ENCODE measurements at places on chromosomes 13 and 19.
A peak's percentile ranks its signal among the peaks of the same experiment; 100 is the strongest.

GRCh38 chr13:51765142-51765515 is 38.8 kb downstream of the DHRS12 start:
- DNase-seq: no peak

DNA sequence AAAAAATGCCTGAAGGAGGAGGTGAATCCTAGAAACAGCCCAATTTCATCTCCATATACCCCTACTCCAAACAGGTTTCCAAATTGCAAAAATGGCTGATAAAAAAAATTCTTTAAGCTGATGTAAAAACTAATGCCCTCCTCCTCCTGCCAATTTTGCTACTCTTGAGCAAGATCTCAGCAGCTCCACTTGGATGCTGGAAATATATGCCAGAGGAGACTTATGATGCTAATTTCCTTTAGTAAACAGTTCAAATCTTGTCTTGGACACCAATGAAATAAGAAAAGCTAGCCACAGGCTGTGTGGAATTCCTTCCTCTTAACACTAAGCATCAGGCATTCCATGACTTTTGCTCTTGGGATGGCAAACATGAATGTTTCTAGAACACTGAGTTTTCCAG is 67.5 kb downstream of the INSR start:
- DNase-seq: no peak

GRCh38 chr19:17450264-17451075 is 2.0 kb upstream of the TMEM221 start:
- peak; percentile 15 for DNase-seq

DNA sequence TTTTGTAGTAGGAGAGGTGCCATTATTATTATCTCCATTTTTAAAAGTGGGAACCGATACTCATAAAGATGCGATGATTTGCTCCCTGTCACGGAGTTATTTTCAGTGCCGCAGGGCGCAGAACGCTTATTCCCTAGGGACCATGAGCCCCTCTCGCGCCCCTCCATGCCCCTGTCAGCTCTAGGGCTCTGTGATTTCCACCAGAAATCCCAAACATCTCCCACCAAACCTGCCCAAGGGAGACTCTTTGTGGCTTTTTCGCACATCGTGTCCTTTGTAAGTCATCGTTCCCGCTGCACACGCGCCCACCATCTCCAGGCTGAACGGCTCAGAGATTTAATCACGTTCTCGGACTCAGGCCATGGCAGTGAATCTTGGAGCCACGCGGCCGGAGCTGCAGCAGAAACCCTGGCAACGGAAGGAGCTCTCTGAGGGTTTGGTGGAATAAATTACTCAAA is 105.1 kb downstream of the DNAJC15 start:
- DNase-seq: no peak

- DNase-seq: no peak
These were observed 533.7 kb downstream of the LIG4 start for GRCh38 chr13:107681600-107681999.

GRCh38 chr13:34277936-34278335 is 460.0 kb downstream of the RFC3 start:
- peak; percentile 8 for DNase-seq

GRCh38 chr13:24927810-24928404 is 163.9 kb downstream of the RNF17 start:
- no peak for DNase-seq

GRCh38 chr13:63938851-63939250 is 2523.2 kb upstream of the PCDH20 start:
- no peak for DNase-seq

DNA sequence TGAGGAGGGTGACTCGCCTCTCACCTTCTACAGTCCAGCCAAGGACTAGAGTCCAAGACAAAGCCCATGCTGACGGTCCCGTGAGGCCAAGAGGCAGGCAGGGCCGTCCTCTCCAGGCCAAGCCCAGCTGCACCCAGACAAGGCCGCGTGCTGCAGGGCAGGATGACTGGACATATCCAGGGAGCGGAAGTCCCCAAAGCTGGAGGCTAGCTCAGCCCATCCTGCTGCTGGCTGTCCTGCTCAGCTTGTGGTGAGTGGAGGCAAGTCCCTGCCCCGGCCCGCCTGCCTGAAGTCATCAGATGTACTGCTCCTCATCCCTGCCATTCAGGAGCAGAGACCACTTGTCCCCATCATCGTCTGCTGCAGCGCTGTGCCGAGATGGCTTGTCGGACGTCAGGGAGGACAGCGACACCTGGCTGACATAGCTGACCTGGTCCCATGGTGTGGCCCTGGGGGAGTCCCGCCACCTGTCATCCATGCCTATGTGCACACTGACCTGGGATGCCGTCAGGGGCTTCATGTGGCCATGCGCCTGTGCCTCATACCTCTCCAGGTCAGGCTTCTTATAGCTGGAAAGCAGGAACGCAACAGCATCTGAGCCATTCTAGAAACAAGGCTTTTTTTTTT is 72.8 kb downstream of the CCDC70 start:
- DNase-seq: no peak

- no peak for DNase-seq
These were observed 74.7 kb downstream of the SPACA7 start for GRCh38 chr13:112450904-112451240.

DNA sequence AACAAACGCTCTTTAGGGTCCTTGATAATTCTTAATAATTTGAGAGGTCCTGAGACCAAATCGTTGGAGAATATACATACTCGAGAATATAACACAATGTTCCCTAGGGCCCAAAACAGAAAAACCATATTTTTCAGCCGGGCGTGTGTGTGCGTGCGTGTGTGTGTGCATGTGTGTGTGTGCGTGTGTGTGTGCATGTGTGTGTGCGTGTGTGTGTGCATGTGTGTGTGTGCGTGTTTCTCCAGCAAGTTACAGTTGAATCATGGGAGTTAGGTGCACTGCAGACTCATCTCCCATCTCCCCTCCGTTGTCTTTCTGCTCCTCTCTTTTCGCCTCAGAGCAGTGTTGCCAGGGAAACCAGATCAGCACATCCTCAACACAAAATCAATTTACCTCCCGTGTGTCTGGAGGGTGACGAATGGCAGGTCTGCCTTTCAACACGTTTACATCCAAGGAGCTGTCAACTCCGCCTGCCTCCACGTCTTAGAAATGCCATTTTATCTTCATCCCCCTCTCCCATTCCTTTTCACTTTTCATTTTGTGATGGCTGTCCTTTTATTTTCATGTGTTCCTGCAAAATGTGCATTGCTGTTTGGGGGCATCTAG is 8.3 kb upstream of the PNMA8B start:
- no peak for DNase-seq

DNA sequence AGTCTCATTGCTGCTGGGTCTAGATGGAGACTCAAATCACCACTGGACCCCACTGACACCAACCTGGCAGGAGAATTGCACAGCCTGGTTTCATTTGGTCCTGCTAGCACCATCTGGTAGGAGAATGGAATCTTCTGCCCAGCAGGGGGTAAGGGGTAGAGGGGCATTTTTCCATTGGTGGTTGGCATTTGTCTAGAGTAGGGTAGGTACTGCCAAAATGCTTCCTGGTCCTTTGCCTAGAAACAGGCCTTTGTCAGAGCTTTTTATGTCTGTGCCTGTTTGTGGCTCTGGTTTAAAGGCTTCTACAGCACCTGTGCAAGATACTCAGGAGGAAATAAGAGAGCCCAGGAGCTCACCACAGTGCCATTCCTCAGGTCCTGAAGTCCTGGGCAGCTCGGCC is 121.3 kb downstream of the KCTD12 start:
- no peak for DNase-seq

DNA sequence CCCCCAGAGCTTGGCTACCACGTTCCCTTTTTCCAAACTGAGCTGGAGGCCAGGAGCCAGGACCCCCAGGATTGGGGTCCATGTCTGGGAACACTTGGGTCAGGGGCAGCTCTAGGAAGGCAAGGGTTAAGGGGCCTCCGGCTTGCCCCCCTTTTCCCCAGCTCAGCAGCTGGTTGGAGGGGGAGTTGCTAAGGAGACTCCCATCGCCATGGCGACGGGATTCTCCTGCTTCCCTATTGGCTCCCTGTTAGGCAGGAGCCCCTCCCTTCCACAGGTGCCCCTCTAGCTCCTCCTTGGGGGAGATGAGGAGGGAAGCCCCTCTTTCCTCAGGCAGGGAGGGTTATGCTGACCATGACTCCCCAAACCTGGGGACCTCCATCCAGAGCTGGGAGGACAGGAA is 33.9 kb downstream of the PDE4A start:
- no peak for DNase-seq

DNA sequence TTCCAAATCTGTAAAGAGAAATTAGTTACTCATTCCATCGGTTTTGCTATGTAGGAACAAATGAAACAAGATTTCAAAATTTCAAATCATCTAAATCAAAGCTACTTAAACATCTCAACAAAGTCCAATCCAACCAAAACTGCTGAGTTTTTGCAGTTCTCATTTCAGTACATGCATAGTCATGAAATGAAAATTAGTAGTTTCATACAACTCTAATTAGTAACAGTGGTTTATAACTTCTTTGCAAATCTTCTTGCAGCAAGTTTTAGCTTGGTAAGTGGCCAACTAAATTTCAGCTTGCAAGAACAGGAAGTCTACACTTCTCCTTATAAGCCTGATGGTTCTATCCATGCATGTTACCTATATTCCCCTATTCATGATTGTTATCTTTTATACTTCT is 75.6 kb downstream of the SPRY2 start:
- no peak for DNase-seq

- DNase-seq: no peak
These were observed 8.1 kb downstream of the CARS2 start for GRCh38 chr13:110697842-110698241.

GRCh38 chr13:46896341-46897137 is at the start of gene HTR2A:
Gene HTR2A (minus strand): TSS chr13:46897053. CDS start chr13:46895906, 1,147 bp downstream.
- no peak for DNase-seq
